ENCODE measurements at places on chromosomes 3 and 15. TPM values are rescaled to one million over a fixed set of nuclear protein-coding genes. Genes with fewer than 3 reads are reported as not detected.

Gene GRAMD1C
- 0.21 TPM for total RNA-seq

Gene FOXB1
- total RNA-seq: 0.44 TPM

Gene LRRC31
- total RNA-seq: not detected

Gene HHATL
- not detected for total RNA-seq

Gene C3orf49
- not detected for total RNA-seq

Gene GHSR
- total RNA-seq: not detected

Gene SUCNR1
- total RNA-seq: 0.04 TPM

Gene C3orf85
- total RNA-seq: not detected

Gene GAP43
- not detected for total RNA-seq

Gene ZNF662
- total RNA-seq: 0.86 TPM

Gene GABRR3
- not detected for total RNA-seq

Gene CDCP1
- 2.1 TPM for total RNA-seq

Gene GOLGA6B
- total RNA-seq: not detected

Gene CYP8B1
- total RNA-seq: not detected

Gene NR2E3
- not detected for total RNA-seq

Gene IQCH
- 1.5 TPM for total RNA-seq

Gene SLITRK3
- total RNA-seq: not detected

Gene EID1
- 140 TPM for total RNA-seq

Data from activated CD8-positive, alpha-beta memory T cell treated with anti-CD3 and anti-CD28 coated beads for 36 hours (primary cell).